Right ventricle myocardium superior (tissue), 1 donor: ENCODE measurements at places on chromosomes 6 and 20. TPM values are rescaled to one million over a fixed set of nuclear protein-coding genes. Genes with fewer than 3 reads are reported as not detected.

The ADA gene
- 8.9 TPM for total RNA-seq

The CDH26 gene
- 1.6 TPM for total RNA-seq

The CTCFL gene
- total RNA-seq = not detected

The SSTR4 gene
- total RNA-seq = not detected

The VSX1 gene
- 0.30 TPM for total RNA-seq

The NDUFAF5 gene
- 76.0 TPM for total RNA-seq

The VIP gene
- total RNA-seq = 0.13 TPM

The SPATS1 gene
- not detected for total RNA-seq

The PKIB gene
- total RNA-seq = 0.22 TPM

The MATN4 gene
- not detected for total RNA-seq

The DDO gene
- total RNA-seq = 31.1 TPM

The BNIP5 gene
- not detected for total RNA-seq

The AGER gene
- total RNA-seq = 1.6 TPM

The TRIM15 gene
- total RNA-seq = not detected

The ADGRF5 gene
- total RNA-seq = 41.1 TPM

The HLA-DRA gene
- 82.4 TPM for total RNA-seq

The HLA-DMB gene
- 10.4 TPM for total RNA-seq

The RAD21L1 gene
- total RNA-seq = not detected

The GGTLC1 gene
- total RNA-seq = not detected

The PPIL6 gene
- total RNA-seq = 5.5 TPM

The PRR18 gene
- total RNA-seq = not detected

The C20orf202 gene
- 0.35 TPM for total RNA-seq

The SAPCD1 gene
- total RNA-seq = 0.86 TPM

The PRDM1 gene
- total RNA-seq = 1.1 TPM

The BPIFA3 gene
- not detected for total RNA-seq

The TLDC2 gene
- not detected for total RNA-seq

The MPIG6B gene
- total RNA-seq = 0.13 TPM

The RGS17 gene
- total RNA-seq = 0.05 TPM

The FRK gene
- 7.5 TPM for total RNA-seq

The SAMD3 gene
- 0.19 TPM for total RNA-seq

The FRMD1 gene
- total RNA-seq = 1.0 TPM

The LY86 gene
- 0.89 TPM for total RNA-seq

The SLC26A8 gene
- total RNA-seq = not detected

The LY6G5C gene
- total RNA-seq = 1.3 TPM

The TRAPPC3L gene
- 0.11 TPM for total RNA-seq

The PPP1R3G gene
- total RNA-seq = 14.2 TPM

The MCHR2 gene
- total RNA-seq = not detected

The CLIC5 gene
- total RNA-seq = 279 TPM

The MAP7 gene
- total RNA-seq = 2.1 TPM

The ATP6V1G2 gene
- 2.3 TPM for total RNA-seq

The TMEM170B gene
- total RNA-seq = 4.5 TPM

The SEL1L2 gene
- 0.43 TPM for total RNA-seq

The CGA gene
- total RNA-seq = not detected

The TFAP2D gene
- total RNA-seq = not detected

The LPIN3 gene
- total RNA-seq = 18.6 TPM
